A549 treated with GW870086 at 1 μM for 4 hours (cell line): ENCODE measurements at places on chromosomes 5 and 9. TPM values are rescaled to one million over a fixed set of nuclear protein-coding genes. Genes with fewer than 3 reads are reported as not detected.

The SPINK5 gene
- not detected in 5 replicates for total RNA-seq

The LCN12 gene
- total RNA-seq, result 0.80 to 1.6 TPM (median 1.3 TPM) in 5 replicates

The IL13 gene
- 0.12 TPM in 1 of 5 replicates, not detected in the others for total RNA-seq

The HAVCR2 gene
- 0.22 to 0.39 TPM (median 0.30 TPM) in 5 replicates for total RNA-seq

The SPATA31E1 gene
- total RNA-seq, result not detected in 5 replicates

The BNIP1 gene
- total RNA-seq, result 14.7 to 19.4 TPM (median 15.6 TPM) in 5 replicates
